ENCODE measurements at places on chromosomes 1 and 21. TPM values are rescaled to one million over a fixed set of nuclear protein-coding genes. Genes with fewer than 3 reads are reported as not detected.

ZFP69 gene
- total RNA-seq, result 3.0 TPM

EPHX1 gene
- 25.0 TPM for total RNA-seq

OR2T6 gene
- total RNA-seq, result not detected

SMIM1 gene
- 0.79 TPM for total RNA-seq

IL10 gene
- total RNA-seq, result not detected

SGIP1 gene
- total RNA-seq, result 5.2 TPM

DIO1 gene
- total RNA-seq, result 0.35 TPM

LIPI gene
- total RNA-seq, result not detected

C1orf185 gene
- total RNA-seq, result not detected
